ENCODE measurements at places on chromosomes 7 and 10.
A peak's percentile ranks its signal among the peaks of the same experiment; 100 is the strongest.

DNA sequence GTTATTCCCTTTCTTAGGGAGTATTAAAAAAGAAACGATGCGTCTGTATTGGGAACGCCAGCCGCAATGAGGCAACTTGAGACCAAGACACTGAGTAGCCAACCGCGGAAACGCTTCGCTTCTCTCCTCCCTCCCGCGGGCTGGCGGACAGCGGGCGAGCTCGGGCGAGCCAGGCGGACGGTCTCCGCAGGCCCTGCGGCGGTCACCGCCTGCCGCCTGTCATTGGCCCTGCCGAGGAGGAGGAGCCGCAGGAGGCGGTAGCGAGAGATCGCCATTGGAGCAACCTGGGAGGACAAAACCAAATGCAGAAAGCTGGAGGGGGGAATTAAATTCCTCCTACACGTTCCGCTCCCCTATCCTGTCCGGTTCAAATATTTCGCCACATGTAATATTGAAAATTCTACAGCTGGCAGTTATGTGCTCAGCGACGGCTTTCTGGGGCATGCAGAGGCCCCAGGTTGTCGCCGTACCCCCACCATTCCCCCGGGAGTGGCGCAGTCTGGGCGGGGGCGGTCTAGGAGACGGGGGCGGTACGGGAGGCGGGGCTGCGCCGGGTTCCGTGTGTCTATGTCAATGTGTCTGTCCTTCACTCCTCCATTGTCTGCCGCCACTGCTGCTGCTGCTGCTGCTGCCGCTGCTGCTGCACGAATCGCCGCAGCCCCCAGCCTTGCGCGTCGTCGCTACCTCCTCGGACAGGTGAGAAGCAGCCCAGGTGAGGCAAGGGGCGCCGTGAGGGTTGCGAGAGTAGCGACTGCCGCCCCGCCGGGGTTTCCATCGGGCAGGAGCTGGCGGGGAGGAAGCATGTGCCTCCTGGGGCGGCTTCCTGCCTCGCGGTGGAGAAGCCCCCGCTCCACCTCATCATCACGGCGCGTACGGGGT, at the start of the genes ANKMY2 and BZW2:
ANKMY2 (minus strand) TSS at position 162 of the 879 bp plus-strand sequence. CDS start 181 bp downstream, outside the sequence.
BZW2 (plus strand) TSS at position 589 of the 879 bp plus-strand sequence. CDS start 19,263 bp downstream, outside the sequence.
- peak; percentile 97 for DNase-seq

DNA sequence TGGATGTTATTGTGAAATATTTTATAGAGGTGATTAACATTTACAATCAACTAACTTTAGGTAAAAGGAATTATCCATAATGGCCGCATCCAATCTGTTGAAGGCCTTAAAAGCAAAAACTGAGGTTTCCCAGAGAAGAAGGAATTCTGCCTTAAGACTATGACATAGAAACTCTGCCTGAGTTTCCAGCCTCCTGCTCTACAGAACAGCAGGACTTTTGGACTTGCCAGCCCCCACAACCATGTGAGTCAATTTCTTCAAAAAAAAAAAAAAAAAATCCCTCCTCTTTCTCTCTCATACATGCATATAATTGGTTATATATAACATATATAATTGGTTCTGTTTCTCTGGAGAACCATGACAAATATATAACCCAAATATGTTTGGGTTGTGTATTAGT, 15.4 kb downstream of the SLC25A28 start:
- DNase-seq = no peak

GRCh38 chr7:102079140-102080018, 207.3 kb upstream of the SH2B2 start:
- DNase-seq = no peak

GRCh38 chr7:34762764-34763163, 104.7 kb downstream of the NPSR1 start:
- DNase-seq = peak; percentile 22

DNA sequence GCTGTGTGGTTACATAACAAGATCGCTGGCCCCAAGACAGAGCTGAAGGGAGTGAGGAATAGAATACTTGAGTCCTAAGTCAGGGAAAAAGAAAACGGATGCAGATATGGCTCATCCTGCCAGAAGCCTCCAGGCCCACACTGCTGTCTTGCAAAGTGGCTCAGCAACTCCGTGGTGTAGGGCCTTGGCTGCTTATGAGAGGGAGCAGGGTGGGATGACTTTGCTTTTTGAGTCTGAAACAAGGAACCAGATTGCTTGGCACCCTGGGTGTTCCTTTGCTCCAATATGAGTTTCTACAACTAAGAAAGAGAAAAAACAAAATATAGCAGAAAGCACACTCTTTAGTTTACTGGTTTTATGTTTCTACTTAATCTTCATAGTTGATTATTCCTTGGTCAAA, 193.8 kb upstream of the WDR11 start:
- peak; percentile 7 for DNase-seq

- peak; percentile 84 for DNase-seq
Measured at GRCh38 chr10:100997360-100998182, 2.0 kb upstream of the LZTS2 start.

GRCh38 chr7:24444666-24445440, 128.4 kb upstream of the PALS2 start:
- DNase-seq = no peak

DNA sequence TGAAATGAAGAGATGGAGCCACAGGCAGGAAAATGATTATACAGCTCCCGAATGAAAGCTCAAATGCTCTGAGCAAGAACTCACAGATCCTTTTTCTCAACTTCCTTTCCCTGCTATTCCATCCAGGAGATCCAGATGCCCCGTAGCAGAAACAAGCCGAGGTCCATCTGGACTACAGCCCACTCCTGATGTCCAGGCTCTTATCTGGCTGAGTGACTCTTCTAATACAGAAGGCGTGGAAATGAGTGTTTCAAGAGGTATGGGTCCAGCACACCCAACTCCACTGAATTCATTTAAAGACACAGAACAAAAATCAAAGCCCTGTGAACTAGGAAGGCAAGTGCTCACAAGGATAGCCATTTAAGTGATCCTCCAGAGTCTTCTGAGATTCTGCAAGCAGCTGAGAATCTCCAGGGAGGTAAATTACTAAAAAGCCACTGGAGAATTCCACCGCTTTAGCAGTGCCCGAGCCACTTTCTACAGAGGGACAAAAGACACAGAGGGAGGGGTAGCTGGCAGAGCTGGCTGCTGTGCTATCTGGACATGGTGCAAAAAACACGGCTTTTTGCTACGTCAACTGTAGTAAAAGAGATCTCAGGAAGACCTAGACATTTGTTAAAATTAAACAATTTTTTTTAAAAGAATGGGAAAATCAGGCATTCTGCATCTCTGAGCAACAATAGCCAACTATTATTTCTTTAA, 24.5 kb downstream of the FAM171A1 start:
- peak; percentile 42 for DNase-seq

DNA sequence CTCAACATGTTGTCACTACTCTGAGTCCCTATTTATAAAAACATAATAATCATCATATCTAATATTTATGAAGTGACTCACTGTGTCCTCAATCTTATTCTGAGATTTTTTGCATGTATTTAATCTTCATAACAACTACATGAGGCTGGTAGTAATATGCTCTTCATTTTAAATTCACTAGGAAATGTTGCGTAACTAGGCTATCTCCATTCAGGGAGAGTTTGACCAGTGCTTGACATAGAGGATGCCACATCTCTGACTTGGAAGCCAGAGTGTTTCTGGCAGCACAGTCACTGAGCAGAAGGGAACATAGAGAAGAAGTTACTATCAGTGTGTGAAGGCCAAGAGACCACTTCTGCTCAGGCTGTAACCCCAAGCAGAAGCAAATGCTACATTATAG, 88.9 kb downstream of the FAM13C start:
- DNase-seq = no peak

DNA sequence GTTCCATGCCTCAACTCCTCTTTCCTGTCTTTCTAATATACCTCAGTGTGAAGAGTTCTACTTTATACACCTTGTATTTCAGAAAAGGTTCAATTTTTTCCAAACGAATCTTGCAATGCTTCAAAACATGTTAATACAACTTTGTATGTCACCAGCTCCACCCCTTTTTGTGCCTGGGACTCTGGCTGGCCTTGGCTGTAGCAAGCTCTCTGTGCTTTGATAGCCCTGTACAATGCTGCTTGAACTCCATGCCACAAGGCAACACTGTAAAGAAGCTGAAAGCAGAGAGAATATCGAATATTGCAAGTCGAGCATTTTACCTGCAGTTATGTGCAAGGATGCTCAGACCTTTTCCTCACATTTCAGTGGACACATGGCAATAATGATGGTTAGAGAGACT, 52.5 kb downstream of the PANK1 start:
- DNase-seq = no peak
